Activated CD4-positive, CD25-positive, alpha-beta regulatory T cell treated with anti-CD3 and anti-CD28 coated beads, Interleukin-2, amount 50 U/mL, for 24 hours (primary cell): ENCODE measurements at places on chromosomes 2 and 18.

GRCh38 chr2:151634736-151635467, 99.4 kb downstream of the NEB start:
- no peak for ATAC-seq

DNA sequence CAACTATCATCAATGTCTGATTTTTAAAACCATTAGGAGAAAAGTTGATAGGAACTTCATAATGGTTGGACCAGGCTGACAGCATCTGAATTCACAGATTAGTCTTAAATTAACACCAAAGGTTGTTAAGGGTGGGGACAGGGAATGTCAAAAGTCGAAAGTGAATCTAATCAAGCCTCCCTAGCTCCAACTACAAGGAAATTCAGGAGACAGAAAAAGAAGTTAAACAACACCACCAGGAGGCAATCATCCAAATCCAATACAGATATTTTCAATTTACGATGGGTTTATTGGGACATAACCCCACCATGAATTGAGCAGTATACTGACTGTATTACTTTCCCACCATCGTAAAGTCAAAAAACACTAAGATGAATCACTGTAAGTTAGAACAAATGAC, 32.8 kb downstream of the ATF2 start:
- no peak for ATAC-seq

DNA sequence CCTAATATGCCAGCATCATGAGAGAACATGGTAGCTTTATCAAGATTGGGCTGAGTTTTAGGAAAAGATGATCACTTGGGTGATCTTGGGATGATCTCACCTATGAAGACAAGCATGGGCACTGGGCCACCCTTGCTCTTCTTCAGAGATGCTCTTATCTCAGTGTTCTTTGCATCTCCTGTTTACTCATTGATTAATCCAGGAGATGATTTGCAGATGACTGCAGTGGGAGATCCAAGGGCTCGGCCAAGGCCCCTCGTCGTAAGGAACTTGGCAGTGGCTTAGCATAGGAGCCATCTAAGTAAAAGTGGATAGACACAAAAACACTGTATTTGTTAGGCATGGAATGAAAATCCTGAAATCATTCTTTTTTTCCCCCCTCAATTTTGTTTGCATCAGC, 228.4 kb downstream of the FHOD3 start:
- ATAC-seq, result peak; percentile 8

DNA sequence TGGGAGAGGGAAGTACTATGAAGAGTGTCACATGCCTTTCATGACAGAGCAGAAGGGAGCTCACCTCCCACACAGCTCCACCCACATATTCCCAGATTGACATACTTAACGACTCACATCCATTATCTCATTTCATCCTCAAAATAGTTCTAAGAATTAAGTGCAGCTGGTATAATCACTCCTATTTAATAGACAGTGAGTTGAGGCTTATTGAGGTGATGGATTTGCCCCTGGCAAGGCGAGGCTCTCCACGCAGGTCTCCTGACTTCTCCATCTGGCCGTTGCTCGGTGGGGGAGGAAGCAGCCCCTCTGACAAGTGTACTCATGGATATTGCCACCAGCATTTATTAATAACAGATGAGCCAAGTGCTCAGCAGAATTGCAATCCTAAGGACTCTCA, 81.4 kb downstream of the TGOLN2 start:
- no peak for ATAC-seq

DNA sequence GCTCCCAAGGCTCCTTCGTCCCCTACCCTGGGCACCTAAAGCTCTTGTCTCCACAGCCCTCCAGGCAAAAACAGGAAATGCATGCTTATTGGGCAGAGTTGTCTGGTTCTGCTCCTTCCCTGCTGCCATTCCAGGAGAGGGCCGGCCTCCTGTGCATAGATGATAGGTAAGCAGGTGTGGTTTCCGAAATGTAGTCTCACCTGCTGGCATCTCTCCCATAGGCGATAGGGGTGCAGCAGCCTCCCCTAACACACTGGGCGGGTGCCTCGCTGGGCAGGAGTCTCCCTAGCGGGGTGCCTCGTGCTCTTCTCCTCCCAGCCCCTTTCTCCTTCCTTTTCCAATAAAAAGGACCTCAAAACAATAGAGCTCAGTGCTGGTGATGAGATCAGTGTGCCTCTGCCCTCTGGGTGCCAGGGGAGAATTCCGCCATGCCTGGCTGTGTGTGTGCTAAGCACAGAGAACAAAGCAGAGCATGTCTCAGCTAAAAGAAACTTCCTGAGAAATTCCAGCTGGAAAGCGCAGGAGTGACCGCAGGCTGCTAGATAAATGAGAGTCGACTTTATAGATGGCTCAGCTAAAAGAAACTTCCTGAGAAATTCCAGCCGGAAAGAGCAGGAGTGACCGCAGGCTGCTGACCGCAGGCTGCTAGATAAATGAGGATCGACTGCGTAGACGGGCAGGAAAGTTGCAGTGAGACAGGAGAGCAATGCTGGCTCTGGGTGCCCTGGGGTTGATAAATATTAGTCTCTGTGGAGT, 11.3 kb upstream of the PXDN start:
- ATAC-seq, result no peak

DNA sequence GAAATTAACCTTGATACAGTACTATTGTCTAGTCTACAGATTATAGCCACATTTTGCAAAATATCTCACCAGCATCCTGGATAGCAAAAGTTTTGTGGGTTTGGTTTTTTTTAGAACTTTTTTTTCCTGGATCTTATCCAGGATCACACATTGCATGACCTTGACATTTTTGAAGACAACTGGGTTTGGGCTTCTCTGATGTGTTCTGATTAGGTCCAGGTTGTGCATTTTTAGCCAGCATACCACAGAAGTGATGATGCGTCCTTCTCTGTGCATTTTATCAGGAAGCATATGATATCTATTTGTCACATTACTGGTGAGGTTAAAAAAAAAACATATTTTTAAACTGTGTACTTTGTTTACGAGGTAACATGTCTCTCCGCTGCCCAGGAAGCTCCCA, 221.0 kb upstream of the OSR1 start:
- ATAC-seq, result no peak

DNA sequence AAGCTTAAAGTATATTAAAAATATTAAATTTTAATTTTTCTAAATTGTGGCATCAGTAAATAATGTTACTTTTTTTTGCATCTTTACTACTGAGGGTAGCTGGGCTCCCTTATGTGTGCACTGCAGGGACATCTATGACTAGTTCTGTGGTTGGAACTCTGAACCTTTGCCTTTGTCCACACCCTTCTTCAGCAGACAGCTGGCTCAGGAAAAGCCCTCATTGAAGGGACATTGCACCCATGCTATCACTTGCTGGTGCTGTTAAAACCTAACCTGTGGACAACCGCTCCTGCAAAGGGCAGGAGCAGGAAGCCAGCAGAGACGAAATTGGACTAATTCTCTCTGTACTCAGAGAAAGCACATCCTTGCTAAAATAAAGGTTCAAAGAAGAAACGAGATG, 30.1 kb downstream of the MOCOS start:
- ATAC-seq, result no peak

DNA sequence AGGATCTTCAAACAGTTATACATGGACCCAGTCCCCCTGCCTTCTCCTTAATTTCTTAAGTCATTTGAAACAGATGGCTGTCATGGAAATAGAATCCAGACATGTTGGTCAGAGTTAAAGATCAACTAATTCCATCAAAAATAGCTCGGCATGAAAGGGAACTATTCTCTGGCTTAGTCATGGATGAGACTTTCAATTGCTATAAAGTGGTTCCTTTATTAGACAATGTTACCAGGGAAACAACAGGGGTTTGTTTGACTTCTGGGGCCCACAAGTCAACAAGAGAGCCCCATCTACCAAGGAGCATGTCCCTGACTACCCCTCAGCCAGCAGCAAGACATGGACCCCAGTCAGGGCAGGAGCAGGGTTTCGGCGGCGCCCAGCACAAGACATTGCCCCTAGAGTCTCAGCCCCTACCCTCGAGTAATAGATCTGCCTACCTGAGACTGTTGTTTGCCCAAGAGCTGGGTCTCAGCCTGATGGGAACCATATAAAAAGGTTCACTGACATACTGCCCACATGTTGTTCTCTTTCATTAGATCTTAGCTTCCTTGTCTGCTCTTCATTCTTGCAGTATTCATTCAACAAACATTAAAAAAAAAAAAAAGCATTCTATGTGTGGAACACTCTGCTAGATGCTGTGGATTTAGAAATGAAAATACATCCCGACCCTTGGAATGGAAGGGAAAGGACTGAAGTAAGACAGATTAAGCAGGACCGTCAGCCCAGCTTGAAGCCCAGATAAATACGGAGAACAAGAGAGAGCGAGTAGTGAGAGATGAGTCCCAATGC, 4.6 kb downstream of the TTR start:
- ATAC-seq, result peak; percentile 14

DNA sequence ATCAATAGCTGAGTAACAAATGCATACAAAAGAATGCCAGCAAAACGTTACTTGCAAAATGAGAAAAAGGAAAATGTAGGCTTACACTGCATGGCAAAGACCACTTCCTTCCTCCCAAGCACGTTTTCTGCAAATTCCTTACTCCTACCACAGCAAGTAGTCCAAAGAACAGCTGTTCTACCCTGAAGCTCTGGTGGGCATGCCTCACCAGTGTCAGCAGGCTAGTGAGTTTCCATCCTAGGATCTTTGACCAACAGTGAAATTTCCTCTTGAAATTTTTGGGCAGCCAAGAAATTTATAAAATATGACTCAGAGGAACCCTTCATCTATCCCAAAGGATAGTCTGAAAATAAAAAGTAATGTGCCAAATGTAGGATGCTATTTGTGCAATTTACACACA, 123.9 kb downstream of the ZNF532 start:
- ATAC-seq, result no peak

DNA sequence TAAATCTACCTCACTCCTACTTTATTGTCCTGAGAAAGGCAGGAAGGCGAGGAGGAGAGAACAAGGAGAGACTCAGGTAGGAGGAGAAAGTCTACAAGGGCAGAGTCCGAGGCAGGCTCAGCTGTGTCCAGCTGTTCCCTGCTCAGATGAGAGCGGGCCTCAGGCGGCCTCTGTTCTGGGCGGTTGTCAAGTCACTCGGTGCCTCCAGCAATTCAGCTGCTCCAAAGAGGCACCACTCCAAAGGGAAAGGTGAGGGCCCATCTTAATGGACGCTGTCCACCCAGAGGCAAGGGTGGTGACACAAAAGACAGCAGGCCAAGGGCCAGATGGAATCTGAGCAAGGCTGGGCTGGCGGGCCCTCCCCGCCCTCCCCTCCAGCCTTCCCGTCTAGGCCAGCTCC, 101.4 kb upstream of the EPAS1 start:
- no peak for ATAC-seq
